ENCODE measurements at places on chromosomes 4 and X.

- no peak for DNase-seq
Observed at GRCh38 chrX:139304471-139304870, 226.1 kb upstream of the F9 start.

DNA sequence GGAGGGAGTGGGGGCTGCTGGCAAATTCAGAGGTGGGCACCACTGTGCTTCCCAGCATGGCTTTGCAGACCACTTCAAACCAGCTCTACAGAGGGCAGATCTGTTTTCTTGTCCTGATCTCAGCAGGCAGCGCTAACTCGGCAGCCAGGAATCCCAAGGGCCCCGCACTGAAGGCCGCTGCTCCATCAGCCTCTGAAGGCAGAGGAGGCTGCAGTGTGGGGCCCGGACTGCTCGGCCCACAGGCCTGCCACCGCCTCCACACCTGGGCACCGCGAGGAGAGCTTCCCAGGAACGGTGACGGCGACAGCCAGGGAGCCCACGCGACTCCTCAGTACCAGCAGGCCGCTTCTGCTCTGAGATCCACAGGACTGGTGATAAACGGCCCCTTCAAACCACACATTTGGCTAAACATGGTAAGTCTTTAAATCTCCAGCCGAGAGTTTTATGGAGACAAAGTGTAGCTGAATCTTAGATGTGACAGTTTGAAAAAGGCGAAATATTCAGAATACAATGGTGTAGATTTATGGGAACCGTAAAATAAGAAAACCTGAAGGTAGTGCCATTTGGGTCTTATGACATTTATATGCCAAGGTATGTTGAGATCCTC, 23.6 kb downstream of the DCTD start:
- DNase-seq: no peak

GRCh38 chrX:10054396-10054795, 87.2 kb downstream of the CLDN34 start:
- DNase-seq: no peak

DNA sequence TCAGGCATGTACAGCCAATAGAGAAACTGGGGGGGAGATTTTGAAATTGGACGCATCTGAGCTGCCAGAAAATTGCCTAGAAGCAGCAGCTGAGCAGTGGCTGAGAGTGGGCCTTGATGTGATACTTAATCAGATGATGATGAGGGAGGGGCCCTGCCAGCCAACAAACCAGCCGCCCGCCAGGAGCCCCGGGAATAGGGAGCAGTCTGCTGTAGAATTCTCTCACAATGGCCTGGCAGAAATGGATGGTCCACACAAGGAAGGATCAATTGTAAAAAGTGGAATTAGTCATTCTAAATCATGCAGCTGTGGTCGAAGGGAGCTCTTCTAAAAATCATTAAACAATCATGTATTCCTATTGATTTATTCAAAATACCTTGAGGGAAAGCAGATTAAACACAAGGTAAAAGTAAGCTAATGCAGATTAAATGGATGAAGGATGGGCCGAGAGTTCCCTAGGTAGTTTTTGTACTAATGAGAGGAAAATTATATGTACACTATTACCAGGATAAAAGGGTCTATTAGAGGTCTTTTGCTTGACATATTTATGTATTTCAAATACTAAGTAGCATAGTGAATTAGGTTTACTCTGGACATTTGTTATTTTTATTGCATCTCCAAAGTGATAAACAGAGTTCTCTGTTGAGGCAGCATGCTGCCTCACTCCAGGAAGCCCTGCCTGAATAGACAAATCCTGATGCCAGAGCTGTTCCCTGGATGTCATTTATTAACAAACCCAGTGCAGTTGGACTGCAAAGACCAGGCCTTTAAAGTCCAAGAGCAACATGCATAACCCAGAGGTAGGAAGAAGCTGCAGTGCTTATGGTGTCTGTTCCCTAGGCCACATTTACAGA, 91.3 kb downstream of the NKX6-1 start:
- no peak for DNase-seq

GRCh38 chrX:118825227-118825626, 1.6 kb downstream of the ZCCHC12 start:
- DNase-seq: no peak

DNA sequence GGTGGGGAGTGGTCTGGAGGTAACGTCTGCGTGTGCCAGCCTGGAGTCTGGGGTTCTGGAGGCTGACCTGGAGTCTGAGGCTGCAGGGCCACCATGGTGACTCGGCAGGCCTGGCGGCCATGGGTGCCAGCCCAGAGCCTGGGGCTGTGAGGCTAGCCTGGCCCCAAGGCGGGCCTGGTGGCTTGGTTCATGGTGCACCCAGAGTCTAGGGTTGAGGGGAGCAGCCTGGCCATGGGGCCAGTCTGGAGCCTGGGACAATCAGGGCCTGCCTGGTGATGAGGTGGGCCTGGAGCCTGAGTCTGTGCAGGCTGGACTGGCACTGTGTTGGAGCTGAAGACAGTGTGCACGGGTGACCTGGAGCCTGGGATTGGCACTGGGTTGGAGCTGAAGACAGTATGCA, 64.9 kb downstream of the CXorf49B start:
- no peak for DNase-seq

DNA sequence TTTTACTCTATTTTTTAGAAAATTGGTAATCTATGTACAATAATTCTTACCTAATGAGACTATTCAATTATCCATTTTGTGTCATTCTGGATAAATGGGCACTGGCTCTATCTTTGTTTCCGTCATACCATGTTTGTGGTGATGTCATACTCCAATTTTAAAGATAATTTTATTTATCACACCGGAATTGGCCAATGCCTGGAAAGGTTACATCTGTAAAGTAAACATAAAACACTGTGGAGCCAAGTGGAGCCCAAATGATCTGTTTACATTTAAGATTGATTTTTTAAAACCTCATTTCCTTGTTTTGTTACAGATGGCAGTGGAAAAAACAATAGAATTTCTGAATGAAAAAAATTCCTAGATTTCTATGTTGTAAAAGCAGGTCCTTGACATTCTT, 120.2 kb upstream of the GPRIN3 start:
- no peak for DNase-seq

DNA sequence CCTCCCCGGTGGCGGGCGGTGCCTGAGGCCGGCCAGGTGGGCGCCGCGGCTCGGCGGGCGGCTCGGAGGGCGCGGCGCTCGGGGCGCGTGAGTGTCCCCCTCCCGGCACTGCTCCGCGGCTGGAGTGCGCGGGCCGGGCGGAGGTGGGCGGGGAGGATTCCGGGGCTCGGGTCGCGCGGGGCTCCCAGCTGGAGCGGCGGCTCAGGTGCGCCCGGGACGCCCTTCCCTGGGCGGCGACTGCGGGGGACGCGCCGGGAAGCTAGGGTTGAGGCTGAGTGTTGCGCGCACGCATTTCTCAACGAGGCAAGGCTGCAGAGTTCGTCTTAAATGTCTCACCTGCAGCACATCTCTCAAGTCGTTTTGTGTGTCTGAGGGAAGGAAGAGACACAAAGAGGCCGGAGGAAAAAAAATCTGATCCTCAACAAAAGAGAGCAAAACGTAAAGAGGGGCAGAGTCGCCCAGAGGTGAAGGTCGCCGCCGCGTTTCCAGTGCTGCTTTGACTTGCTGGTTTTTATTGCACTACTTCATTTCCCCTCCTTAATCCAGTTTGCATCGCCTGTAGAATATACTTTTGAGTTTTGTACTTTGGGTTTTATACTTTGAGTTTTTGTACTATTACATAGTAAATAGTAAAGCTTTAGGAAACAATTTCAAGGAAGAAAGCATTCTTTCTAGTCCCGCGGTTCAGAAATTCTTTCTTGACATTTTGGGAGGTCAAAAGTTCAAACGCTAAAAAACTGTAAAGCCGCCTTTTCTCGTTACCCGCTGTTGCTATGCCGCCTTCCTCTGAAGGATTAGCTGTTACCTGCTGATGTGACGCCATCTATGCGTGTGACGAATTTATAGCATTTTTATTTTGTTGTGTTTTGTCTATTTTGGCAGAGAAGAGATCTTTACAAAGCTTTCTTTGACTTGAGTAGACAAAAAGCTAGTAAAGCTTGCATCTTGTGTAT, 106.5 kb upstream of the STOX2 start:
- DNase-seq: no peak

- no peak for DNase-seq
Observed at GRCh38 chrX:43693602-43694406, 37.7 kb downstream of the MAOA start.

DNA sequence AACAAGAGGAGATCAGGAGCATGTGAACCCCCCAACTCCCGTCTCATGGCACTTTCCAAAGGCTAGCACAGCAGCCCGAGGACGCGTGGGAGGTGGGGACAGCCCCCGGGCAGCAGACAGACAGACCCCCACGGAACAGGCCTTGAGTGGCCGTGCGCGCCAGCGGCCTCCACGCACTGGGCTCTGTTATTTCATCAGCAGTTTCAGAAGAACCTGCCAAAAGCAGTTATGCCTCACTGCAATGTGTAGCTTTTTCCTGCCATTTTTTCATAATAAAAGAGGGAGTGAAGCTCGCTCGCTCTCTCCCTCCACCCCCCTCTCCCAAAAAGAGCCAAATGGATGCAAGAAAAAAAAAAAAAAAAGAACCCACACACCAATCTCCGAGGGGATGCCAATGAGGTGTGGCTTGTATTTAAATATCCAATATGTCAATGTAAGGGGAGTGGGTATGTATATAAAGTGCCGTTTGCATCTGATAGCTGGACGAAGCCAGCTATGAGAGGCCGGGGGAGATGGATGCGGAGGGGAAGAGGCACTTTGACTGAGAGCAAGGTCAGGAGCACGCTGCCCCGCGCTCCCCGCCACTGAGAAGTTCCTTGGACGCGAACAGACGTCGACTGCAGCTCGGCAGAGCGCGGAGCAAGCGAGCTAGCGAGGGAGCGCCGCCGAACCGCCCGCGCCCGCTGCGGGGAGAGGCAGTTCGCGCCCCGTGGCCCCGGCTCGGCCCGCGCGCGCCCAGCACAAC, at the start of gene FGF16:
Gene FGF16, plus strand, starts transcription at position 482 of the 745 bp plus-strand sequence. CDS start 286 bp downstream, outside the sequence.
- DNase-seq: no peak

GRCh38 chrX:31894152-31894551, 822.3 kb upstream of the FTHL17 start:
- no peak for DNase-seq

DNA sequence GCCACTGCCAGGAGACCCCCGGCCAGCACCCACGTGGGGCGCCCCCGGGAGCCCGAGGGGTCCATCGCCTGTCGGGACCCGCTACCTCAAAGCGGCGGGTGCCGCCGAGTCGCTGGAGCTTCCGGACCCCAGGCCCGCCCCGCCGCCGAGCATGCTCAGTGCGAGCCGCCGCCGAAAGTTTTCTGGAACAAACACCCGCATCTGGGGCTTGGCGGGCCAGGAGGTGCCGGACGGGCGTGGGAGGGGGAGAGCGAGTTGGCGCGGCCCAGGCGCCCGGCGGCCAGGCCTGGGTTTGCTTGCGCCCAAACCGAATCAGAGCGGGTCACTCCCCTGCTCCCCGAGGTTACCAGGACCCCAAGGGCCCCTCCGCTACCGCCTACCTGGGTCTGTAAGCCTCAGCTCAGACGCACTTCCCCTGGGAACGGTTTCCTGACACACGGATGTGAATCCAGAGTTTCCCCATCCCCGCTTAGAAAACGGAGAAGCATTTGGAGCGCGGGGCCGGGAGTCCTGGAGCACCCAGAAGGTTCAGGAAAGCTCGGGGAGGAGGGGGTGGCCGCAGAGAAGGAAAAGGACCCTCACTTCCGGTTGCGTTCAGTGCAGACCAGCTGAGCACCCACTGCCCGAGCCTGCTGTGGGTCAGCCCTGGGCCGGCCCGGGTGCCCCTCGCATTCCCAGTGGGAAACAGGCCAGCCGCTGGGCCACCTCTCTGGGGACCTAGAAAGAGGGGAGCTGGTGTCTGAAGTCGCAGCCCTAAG, at the start of gene EVC2:
Gene EVC2, minus strand, starts transcription at position 111 of the 758 bp plus-strand sequence. Its CDS starts 46 bp downstream, at position 65.
- no peak for DNase-seq

DNA sequence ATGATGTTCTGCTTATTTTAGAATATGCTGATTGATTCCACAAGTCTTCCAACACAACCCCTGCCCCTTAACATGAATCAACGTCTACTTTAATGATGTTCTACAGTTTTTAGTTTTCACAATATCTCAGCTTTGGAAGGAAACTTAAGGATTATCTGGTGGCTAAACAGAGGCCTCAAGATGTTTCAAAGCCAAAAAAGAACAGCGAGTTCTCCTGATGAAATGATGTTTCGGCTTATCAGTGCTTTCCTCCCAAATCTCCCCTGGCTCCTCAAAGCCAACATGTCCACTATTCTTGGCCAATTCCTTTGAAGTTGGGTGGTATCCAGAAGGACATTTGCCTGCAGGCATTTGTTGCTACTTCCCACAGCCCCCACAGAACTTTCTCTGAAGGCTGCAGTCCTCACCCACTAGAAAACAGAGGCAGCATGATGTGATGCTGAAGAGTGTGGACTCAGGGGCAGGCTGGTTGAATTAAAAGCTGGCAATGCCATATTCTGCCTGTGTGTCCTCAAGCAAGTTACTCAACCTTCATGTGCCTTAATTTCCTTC, 87.3 kb downstream of the ADGRG4 start:
- no peak for DNase-seq

DNA sequence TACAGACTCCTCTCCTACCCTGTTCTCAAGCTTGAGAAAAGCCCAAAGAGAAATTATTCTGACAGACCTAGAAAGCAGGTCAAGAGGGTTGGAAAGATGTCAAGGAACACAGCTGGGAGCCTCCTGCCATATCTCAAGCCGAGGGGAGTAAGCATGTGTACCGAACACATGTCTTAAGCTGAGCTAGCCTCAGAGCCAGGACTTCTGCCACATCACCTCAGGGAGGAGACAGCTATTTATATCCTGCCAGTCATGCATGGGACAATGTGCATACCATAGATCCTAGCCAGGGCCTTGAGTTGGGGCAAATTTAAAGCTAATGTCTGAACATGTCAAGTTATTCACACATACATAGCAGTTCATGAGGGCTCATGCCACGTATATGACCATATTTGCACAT, 11.8 kb downstream of the TMEM31 start:
- DNase-seq: no peak

GRCh38 chr4:15907430-15907829, 31.1 kb downstream of the FGFBP1 start:
- no peak for DNase-seq
